ENCODE measurements at places on chromosomes 7 and 10.

- DNase-seq = no peak
Measured at GRCh38 chr10:43258562-43259212, 8.2 kb downstream of the RASGEF1A start.

DNA sequence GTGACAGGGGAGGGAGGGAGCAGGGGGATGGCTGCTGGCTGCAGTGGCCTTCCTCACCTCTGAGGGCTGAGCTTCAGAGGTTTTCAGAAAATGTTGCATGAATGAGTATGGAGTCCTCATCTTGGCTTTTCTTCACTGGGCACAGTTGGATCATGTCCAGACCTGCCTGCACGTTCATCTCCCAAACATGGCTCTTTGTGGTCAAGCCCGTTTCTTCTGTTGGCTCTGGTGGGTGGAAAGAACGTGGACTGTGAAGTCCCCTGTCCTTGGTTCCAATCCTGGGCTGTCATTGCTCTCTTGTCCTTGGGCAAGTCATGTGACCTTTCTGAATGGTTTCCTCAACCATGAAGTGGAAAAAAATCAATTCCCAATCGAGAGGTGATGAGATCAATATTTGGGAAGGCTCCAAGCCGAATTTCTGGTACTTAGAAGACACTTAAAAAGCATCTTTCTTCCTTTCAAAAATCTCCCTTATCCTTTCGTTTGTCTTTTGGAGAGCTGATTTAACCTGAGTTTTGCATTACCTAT is 34.5 kb downstream of the TSPAN14 start:
- DNase-seq = no peak

DNA sequence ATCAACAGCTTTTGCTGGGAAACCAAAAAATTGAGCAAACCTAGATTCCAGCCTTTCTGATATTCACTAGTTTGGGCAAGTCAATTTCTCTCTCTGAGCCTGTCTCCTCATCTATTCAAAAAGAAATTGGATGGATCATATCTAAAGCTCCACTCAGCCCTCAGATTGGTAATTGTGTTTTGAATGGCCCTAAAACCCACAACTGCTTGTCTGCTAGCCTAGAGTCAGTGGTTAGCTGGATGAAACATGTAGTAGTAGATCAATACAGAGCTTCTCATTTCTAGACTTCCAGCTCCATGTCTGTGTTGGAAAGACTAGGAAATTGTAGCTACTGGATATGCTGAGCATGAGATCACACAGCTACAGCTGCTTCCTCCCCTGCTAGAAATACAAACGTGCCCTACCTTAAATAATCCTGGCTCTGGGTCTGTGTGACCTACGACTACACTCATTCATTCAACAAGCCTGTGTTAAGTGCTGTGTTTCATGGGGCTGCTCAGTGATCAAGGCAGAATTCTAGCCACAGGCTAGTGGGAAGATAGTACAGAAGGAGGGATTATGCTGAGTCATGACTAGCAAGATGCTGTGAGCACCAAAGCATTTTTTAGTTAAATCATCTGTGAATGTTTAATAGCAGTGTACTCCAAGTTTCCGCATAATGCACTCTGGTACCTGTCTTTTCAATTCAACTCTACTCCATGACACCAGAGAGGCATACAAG is 15.7 kb downstream of the DNTT start:
- no peak for DNase-seq

GRCh38 chr7:69939317-69939716 is 341.0 kb downstream of the AUTS2 start:
- DNase-seq = no peak

DNA sequence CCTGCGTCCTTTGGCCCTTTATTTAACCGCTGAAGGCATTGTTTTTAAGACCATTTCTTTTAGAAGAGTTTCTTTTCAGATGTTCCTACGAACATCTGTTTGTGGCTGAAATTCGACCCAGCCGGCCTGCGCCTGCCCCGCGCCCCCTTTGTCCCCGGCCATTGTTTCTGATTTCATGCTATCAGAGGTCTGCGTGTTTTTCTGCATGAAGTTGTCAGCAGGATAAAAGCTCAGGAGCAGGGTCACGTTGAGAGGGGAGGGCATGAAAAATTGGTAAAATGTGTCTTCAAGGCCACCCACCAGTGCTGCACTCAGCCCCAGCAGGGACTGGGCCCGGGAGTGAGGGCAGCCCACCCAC is 43.1 kb downstream of the NKX6-2 start:
- no peak for DNase-seq

GRCh38 chr10:78700816-78701520 is 367.8 kb upstream of the ZMIZ1 start:
- DNase-seq = no peak

DNA sequence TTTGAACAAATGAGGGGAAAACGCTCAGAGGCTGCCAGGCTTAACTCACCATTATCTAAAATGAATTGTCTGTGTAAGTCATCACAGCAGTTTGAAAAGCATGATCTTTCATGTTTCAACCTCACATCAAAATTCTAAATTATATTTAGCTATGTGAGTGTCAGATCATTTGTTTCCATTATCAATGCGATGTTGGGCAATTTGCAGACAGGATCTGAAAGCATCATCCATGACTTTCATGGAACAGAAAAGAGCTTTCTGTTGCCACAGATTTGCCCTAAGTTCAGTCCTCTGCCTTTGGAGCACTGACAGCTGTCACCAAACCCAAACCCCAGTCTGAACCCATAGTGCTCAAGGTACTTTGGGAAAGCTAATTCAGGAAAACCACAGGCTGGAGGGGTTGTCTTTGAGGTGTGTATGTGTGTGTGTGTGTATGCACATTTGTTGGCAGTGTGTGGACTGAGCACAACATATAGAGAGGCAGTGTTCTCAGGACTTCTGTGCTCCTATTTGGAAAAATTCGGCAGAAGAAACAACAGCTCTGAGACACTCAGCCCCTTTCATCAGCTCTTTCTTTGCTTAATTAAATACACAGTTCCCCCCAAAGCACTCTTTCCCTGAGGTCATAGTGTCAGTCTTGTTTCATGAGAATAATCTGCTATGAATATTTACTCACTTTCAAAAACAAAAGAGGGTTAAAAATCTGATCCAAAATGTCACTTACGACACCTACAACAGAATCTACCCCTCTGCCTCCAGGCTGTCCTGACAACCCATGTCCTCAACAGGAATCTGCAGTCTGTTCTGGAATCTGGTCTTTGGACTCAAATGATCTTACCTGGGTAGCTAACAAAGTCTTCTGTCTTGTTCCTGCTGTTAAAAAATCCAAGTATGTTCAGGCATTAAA is 188.5 kb upstream of the KLF14 start:
- no peak for DNase-seq

- no peak for DNase-seq
Measured at GRCh38 chr7:1693991-1694524, 24.0 kb downstream of the ELFN1 start.

- DNase-seq = peak; percentile 10
Measured at GRCh38 chr7:3482147-3482921, 181.3 kb downstream of the SDK1 start.

DNA sequence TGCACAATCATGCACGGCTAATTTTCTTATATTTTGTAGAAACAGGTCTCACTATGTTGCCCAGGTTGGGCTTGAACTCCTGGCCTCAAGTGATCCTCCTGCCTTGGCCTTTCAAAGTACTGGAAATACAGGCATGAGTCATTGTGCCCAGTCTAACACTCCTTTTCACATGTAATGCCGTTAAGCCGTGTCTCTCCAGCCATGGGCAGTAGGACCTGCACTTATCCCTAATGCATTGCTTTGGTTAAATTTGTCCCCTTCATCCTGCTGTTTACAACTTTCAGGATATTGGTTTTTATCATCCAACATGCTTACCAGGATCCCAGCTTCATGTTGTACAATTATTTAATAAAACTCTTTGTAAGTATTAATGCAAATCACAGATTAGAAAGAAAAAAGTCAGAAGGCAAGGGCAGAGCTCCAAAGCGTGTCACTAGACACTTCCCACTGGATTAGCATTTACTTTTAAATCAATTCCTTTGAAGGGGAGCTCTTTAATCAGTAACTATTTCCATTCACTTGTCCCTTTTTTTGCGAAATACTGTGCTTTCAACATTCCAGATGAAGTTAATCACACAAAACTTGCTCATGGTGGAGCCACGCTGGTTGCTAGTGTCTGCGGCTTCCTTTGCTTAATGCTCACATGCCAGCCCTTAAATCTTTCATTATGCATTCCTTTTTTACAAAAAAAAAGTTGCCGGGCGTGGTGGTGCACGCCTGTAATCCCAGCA is 256.0 kb upstream of the AUTS2 start:
- DNase-seq = no peak

GRCh38 chr7:107744345-107744750 is 406 bp downstream of the CBLL1 start:
- DNase-seq = peak; percentile 49

GRCh38 chr7:57404967-57405421 is 45.0 kb upstream of the ZNF716 start:
- no peak for DNase-seq

GRCh38 chr7:38673795-38674194 is 42.6 kb upstream of the AMPH start:
- DNase-seq = peak; percentile 95
